Globus pallidus (tissue), 1 donor: ENCODE measurements at places on chromosomes 4 and X.
A peak's percentile ranks its signal among the peaks of the same experiment; 100 is the strongest.

DNA sequence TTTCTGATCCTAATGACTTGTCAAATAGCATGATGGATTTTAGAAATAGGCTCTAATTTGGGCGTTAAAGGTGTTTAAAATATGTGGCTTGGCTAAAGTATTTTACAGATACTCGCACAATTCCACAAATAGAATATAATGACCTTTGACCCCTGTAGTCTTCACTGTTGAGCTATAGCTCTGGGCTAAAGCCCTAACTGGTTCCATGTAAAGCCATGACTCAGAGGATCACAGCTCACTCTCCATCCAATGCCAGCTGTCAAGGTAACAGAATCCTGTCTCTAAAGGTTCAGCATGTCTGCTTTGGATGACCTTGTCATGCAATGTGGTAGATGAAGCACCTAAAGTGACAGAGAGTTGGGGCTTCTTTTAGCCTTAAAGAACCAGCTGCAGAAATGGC, 42.5 kb downstream of the TLR10 start:
- DNase-seq, result no peak

DNA sequence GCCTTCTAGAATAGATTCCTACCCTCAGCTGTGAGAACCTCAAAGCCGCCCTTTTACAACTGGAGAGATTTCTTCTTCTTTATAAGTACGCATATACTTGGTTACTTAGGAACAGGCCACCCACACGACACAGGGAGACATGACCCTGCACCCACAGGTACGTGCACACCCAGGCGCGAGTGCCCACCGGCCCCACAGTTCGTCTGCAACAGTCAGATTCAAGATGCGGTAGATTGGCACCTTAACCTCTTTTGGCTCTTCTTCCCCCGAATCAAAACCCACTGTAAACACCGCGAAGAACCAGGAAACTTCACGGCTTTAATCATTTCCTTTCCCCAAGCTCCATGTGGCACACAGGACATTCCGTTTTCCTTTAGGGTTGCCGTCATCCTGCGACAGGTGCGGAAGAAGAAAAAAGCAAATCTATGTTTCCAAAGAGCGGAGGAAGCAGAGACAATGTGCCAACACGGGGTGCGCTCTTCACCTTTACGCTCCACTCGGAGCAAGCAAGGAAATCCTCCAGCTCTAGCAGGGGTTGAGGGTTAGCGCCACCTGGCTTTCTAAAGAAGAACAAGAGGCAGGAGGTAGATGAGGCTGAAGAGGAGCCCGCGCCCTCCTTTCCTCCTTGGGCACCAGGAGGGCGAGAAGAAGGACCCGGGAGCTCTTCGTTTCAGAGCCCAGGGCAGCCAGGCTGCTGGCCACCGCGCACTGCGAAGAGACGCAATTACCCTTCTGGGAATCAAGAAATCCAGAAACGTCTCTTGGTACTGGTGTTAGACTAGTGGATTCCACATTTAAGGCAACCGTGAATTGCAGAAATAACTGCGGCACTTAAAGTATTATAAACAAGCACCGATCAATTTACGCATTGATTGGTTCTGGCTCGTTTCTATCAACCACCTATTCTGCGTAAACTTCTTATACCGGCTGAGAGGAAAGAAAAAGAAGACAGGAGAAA, 35.7 kb downstream of the HAND2 start:
- DNase-seq, result peak; percentile 72

DNA sequence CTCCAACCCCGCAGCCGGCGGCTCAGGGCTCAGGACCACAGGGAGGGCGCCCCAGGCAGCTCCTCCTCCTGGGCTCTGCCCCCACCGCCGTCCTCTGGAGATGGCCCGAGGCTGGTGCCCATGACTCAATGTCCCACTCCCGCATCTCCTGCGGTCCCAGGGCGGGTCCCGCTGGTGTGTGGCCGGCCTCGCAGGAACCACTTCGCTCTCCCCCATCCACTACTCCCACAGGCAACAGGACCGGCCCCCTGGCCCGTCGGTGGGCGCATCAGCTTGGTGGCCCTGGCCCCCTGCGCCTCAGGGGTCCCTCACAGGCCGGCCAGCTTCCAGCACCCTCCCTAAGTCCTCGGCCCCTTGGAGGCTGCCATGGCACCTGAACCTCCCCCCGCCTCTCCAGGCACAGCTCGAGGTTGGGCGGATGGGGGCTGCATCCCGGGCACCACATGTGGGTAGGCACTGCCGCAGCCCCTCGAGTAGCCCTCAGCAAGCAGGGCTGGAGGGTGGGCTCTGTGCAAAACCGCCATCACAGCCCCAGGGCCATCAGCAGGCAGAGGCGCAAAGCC, 22.8 kb upstream of the SPON2 start:
- no peak for DNase-seq

- no peak for DNase-seq
Measured at GRCh38 chr4:173009129-173009823, 159.3 kb upstream of the GALNT7 start.

- DNase-seq, result no peak
Measured at GRCh38 chr4:78684325-78685079, 91.6 kb upstream of the BMP2K start.

DNA sequence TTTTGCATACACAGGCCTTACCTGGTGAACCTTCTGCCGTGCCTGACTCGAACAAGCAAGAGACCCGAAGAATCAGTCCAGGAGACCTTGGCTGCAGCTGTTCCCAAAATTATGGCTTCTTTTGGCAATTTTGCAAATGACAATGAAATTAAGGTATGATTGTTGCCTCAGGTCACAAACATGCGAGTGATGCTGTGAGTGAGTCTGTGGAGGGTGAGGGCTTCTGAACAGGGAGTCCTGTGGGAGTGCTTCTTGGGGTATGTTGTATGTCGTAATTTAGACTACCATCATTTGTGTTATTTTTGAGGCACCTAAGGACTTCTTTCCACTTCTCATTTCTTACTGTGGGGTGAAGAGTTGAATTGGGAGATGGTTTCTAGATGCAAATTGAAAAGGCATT, 32.8 kb downstream of the HTT start:
- no peak for DNase-seq
